Stimulated activated CD4-positive, alpha-beta T cell treated with anti-CD3 and anti-CD28 coated beads, Interleukin-2, amount 100 ng/mL, for 48 hours (primary cell): ENCODE measurements at places on chromosomes 2 and 18.

DNA sequence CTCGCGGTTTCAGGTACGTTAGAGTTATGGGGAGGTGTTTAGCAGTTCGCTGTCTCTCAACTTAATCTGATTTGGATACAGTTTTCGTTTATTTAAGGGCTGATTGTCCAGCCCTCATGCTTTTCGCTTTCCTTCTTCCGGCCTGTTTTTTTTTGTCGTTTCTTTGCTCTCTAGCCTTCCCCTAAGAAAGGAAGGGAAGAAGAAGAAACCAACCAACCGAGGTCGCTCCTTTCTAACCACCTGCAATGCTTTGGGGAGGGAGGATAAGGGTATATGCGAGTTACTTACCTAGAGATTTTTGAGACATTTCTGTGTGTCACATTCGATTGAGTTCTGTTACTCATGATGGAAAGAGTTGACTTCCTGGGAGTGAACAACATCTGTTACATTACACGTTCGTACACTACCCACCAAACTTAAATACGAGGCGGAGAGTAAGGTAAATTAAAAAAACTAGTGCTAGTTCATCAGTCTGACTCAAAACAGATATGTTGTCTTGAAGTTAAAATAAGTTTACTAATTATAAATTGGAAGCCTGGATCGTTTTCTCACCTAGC is 918 bp downstream of the EIF5B start:
- DNase-seq: no peak

DNA sequence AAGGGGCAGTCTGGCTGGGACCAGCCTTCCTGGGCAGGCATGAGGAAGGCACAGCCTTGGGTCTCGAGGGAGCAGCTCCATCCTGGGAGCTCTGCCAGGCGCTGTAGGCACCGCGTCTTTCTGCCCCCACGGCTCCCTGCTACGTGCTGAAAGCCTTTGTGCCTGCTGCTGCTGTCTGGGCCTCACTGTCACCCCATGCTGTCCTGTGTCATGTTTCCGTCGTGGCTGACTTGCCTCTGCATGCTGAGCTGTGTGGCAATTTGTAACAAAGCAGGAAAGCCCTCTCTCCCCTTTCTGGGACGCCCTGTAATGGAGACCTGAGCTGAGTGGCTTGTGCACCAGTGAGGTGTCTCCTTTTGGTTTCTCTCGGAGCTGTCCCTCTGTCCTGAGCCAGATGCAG is 152.5 kb downstream of the TSN start:
- DNase-seq: no peak

DNA sequence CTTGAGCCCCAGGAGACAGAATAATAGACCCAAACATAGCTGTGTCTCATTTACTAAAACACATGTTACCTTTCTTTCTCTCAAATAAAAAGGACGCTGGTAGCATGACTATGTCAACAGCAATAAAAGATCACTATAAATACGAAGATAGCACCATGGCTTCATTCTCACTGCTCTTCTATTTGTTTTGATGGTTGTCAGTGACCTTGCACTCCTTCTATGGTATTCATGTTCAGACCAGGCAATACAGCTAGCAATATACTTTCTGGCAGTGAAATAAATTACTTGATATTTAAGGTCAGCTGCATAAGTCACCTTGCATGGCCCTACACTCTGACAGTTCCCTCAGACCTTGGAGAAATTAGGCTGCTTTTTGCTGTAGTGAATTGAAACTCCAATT is 263.2 kb upstream of the CDH7 start:
- DNase-seq: no peak

DNA sequence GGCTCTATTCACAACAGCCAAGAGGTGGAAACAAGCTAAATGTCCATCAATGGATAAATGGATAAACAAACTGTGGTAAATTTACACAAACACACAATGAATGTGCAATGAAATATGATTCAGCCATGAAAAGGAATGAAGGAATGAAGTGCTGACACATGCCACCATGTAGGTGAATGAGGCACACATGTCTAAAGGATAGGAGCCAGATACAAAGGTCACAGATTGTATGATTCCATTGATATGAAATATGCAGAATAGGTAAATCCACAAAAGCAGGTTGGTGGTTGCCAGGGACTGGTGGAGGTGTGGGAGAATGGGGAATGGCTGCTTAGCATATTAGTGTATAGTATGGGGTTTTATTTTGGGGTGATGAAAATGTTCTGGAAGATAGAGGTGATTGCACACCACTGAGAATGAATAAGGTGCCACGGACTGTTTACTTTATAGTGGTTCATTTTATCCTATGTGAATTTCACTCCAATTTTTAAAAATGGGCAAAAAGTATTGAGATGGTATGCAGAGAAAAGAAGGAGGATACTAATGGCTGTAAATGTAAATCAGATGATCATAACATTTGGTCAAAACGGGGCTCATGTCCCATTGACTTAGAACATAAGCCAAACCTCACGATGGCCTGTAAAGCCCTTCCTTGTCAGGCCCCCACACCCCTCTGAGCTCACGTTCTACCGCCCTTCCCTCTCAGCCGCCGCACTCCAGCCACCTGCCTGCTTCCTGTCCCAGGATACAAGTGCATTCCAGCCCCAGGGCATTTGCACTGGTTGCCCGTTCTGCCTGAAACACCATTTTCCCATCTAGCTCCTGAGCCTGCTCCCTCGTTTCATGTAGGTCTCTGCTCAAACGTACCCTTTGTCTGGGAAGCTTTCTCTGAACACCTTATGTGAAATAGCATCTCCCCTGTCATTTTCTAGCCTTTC is 165.5 kb downstream of the DDX1 start:
- no peak for DNase-seq

DNA sequence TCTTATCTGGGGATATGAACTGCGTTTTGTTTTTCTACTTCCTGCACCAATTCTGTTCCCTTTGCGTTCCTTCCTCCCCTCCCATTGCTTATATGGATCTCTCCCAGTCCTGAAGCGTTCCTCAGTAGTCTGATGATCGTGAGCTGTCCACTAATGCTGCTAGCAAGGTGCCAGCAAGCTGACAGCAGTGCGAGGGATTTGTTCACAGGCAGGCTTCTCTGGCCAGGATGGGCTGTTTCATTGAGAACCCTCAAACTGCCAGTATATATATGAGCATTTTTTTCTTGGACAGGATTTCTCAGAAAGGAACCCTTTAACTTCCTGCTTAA is 40.1 kb downstream of the GTF3C3 start:
- no peak for DNase-seq

GRCh38 chr18:2009942-2010697 is 561.2 kb downstream of the METTL4 start:
- DNase-seq: no peak

GRCh38 chr18:23718731-23719130 is 29.5 kb downstream of the LAMA3 start:
- no peak for DNase-seq

GRCh38 chr18:35692866-35693265 is 111.3 kb downstream of the GALNT1 start:
- DNase-seq: no peak

GRCh38 chr2:239000500-239001073 is 152.7 kb downstream of the TWIST2 start:
- no peak for DNase-seq

GRCh38 chr2:74017223-74017622 is 32.5 kb downstream of the TET3 start:
- DNase-seq: no peak

DNA sequence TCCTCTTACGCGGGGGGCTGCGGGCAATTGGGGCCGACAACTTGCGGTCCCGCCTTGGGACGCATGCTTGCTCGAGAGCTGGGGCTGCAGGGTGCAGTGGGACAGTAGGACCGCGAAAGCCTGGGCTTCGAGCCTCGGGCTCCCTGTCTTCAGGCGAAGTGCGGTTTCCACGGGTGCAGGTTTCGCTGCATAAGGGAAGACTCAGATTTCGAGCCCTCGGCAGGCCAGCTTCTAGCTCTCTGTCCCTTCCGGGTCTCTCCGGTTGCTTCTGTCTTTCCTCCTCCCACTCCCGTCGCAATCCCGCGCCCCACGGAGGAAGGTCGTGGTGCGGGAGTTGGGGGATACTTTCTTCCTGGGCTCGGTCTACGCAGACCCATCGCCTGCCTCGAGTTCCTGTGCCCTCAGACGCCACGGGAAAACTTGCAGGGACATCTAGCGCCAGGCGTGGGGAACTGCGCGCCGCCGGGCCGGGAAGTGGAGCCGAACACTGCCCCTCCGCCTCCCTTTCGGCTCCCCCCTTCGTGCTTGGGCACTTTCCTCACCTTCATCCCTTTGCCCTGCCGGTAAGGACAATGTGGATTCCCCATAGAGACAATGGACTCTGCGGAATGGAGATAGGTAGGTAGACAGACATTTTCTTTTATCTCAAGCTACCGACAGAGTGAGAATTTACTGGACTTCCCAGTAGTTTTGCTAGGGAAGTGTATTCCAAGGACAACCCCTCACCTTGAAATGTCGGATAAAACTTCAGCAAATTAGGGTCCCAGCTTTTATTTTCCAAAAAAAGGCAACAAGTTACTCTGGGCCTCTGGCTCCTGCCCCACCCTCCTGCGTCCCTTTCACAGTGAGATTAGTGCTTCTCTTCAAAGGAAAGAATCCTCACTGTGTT is 4.2 kb upstream of the HOXD13 start:
- DNase-seq: no peak

GRCh38 chr2:74041182-74041581 is 56.5 kb downstream of the TET3 start:
- no peak for DNase-seq
